Lung microvascular endothelial cell (primary cell): ENCODE measurements at places on chromosomes 11 and 22.
A peak's percentile ranks its signal among the peaks of the same experiment; 100 is the strongest.

- no peak for DNase-seq
Observed at GRCh38 chr11:27228232-27228905, 134.6 kb downstream of the CCDC34 start.

DNA sequence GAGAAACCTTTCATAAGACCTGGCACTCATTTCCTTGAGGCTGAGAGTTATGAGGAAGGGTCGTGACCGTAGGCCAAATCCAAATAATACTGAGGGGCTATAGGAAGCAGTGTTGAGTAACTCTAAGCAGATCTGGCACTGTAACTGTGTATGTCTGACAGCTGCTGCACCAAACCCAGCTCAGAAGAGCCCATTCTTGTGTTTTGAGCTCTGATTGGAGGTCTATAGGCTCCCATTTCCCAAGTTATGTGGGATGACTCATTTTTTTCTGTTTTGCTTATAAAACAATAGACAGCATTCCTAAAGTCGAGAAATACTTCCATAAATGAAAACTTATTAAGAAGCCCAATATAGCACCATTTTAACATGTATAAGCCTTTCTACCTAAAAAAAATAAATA, 645.8 kb downstream of the DLG2 start:
- no peak for DNase-seq

DNA sequence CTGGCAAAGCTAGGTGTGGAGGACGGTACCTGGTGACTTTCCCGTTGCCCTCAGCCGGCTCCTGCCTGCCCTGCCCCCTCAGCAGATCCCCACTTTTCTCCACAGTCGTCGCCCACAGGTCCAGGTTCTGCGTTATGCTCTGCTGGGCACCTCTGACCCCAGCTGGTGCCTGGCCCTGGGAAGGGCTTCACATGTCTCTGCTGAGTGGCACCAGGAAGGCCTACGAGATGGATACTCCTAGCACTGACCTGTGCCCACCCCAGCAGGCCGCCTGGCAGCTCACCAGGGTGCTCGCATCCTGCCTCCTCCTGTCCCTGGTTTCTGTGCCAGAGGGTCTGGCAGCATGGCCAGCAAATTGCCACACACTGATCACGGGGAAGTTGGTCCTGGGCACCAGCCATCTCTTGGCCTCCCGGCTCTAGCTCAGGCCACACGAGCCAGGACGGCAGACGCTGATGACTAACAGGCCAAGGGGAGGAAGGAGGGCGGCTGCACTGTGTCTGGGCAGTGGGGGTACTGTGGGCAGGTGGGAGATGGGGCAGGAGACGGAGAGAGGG, 13.8 kb downstream of the CARS1 start:
- DNase-seq, result peak; percentile 43

DNA sequence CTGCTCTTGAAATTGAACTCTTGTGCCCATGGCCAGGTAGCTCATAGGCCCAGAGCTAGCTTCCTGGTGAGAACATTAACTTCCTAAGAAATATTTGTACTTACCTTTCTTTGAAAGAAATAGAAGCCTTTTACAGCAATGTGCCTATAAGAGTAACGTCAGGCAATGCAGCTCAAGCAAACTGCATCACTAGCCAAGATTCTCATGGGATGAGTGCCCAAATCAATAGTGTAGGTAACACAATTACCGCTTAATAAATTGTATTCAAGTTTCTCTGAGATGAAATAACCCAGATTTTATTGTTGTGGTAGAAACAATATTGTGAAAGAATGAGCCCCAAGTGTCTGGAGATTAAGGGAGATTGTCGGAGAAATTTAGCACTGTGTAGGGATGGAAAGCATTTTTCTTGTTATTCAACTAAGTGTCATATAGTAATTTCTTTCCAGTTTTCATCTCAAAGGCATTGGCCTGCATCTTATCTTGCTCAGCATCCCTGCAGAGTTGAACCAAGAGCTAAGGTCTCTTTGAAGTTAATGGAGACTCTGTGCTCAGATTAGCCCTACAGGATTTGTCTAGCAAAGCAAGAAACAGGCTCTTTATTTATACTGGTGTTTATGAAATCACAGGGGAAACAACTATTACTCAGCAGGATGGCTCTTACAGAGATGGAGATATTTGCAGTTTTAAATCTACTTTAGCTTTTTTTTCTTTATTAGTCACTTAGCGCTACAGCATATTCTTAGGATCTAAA, 321.0 kb upstream of the PDGFD start:
- no peak for DNase-seq

GRCh38 chr22:38867471-38868285, 4.3 kb downstream of the CBX6 start:
- DNase-seq, result no peak
